Colonic mucosa (tissue), 4 donors: ENCODE measurements at places on chromosomes 4 and X. TPM values are rescaled to one million over a fixed set of nuclear protein-coding genes. Genes with fewer than 3 reads are reported as not detected.

DNA sequence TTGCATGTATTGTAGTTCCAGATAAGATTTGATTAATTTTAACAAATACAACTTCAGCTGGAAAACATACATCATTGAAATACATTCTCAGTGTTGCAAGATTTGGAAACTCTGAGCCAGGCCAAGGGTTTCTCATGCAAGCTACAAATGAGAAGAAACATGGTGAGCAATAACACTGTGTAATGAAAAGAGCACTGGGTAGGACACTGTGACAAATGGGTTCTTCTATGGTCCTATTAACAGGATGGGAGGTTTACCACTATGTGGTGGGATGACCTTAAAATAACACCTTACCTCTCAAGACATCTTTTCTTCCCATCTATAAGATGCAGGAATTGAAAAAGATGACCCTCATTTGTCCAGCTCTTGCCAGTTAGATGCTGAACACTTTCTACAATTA, 19.6 kb upstream of the NDNF start:
- H3K27ac ChIP-seq = no peak overlapping the region
- H3K4me1 ChIP-seq = no peaks in the 10 kb centered on the region

Gene LRP2BP
- 0.42 TPM for total RNA-seq

Gene MAGEA2
- not detected for total RNA-seq

DNA sequence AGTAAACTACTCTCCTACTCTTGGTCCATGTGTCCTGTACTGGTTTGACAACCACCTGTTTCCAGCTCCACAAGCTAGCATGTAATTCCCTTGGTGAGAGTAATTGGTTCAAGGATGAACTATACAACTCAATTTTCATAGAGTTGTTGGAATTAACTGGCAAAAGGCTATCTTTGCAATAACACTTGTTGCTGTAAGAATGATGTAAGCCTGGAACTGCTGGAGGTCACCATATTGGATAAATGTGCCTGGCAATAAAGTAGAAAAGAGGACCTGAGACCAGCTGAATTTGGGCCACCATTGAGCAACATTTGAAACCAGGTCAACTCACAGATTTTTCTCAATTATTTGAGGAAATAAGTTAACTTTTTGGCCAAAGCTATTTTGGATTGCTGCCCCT, 175.5 kb downstream of the CAMK2D start:
- H3K4me3 ChIP-seq = no peak overlapping the region
- H3K27ac ChIP-seq = no peak overlapping the region
- H3K27me3 ChIP-seq = no peaks in the 10 kb centered on the region
- H3K4me1 ChIP-seq = no peaks in the 10 kb centered on the region
- no peaks in the 10 kb centered on the region for H3K36me3 ChIP-seq

DNA sequence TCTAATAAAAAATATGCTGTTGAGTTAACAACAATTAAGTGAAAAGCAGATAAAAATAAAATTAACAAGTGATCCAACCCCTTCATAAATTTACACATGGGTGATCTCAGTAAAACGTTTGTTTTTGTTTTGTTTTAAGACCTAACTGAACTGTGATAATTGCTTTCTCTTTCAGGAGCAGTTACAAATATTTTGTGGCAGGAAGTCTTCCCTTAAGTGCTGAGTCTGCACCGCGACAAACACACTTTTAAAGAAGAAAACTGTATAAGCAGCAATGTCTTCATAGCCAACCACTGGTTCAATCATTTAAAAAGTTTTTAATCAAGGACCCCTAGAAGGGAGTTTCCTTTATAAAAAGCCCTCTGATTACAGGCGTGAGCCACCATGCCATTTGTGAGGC, 53.7 kb upstream of the NFKB1 start:
- DNase-seq = no peak
- no peaks in the 10 kb centered on the region for H3K27me3 ChIP-seq
- no peaks in the 10 kb centered on the region for H3K36me3 ChIP-seq
- H3K27ac ChIP-seq = no peak overlapping the region
- no peak overlapping the region for H3K4me3 ChIP-seq

Gene SORCS2
- total RNA-seq = 0.54 TPM
